CD4-positive, alpha-beta T cell treated with Interleukin-21 for 1 hour (primary cell): ENCODE measurements at places on chromosomes 1 and 21.
A peak's percentile ranks its signal among the peaks of the same experiment; 100 is the strongest.

- no peak for DNase-seq
Observed at GRCh38 chr21:33042812-33043211, 17.1 kb downstream of the OLIG2 start.

DNA sequence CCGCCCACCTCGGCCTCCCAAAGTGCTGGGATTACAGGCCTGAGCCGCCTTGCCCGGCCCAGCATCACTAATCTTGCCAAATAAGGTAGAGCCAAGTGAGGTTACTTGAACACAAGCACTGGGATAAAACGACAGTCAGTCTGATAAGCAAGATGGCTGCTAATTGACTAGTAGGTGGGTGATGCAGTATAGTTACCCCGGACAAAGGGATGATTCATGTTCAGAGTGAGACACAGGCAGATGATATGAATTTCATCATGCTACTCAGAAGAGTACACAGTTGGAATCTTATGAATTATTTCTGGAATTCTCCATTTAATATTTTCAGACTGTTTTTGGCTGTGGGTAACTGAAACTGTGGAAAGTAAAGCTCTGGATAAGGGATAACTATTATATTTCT lies 178.4 kb downstream of the USP25 start:
- DNase-seq: no peak

GRCh38 chr1:214193691-214194090 lies 87.3 kb upstream of the SMYD2 start:
- no peak for DNase-seq

DNA sequence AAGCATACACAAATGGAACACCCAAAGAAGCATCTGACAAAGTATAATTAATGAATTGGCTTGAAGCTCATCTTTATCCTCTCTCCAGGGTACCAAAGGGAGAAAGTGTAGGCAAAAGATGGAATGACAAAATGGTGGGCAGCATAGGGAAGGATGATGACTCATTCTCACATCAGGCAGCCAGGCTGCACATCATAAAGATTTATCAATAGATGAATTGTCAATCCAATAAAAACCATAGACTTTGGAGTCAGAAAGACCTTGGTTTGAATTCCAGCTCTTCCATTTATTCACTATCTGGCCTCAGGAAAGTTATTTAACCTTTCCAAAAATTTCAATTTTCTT lies 138.5 kb downstream of the TNR start:
- DNase-seq: no peak

- no peak for DNase-seq
Observed at GRCh38 chr1:20625176-20626097, 7.8 kb upstream of the PINK1 start.

- DNase-seq: no peak
Observed at GRCh38 chr1:45172005-45172404, 34.4 kb downstream of the ZSWIM5 start.

DNA sequence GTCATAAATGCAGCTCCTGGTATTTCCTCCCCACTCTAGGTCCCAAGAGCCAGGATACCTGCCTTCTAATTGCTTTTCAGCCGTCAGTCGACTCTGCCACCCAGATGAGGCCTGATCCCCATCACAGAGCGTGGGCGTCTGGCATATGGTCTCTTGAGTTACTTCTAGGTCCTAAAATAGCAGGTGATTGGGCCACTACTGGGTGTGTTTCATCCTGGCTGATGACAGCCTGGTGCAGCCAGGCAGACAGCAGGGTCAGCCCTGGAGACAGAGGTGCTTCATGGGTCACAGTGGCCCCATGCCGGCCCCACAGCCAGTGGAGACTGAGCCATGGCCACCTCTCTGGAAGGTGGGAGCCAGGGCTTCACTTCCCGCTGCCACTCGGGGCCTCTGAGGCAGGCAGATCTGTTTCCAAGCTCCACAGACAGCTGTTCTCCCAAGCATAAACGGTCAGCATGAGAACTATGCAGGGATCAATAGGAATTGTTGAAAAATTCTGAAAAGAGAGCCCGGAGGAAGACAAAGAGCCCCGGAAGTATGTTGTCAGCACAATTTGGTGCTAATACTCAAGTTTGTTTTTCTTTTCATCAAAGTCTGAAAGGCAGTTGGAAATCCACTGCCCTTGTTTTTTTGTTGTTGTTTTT lies 83.0 kb downstream of the MAN1C1 start:
- DNase-seq: no peak

DNA sequence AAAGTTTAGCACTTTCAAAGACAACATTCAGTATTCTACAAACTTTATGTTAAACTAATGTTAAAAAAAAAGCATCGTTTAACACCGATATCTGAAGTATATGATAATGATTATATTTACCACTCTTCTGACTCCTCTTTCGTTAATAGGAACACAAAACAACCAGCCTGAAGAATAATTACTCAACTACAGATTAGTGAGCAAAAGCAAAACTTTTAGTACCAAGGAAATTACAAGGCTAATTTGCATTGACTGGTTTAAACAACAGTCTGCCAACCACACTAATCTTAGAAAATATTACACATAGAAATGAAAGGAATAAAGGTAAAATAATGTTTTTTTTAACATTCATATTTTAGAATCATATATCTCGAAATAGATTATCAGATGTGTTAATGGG lies 500.7 kb downstream of the LMO4 start:
- DNase-seq: no peak

DNA sequence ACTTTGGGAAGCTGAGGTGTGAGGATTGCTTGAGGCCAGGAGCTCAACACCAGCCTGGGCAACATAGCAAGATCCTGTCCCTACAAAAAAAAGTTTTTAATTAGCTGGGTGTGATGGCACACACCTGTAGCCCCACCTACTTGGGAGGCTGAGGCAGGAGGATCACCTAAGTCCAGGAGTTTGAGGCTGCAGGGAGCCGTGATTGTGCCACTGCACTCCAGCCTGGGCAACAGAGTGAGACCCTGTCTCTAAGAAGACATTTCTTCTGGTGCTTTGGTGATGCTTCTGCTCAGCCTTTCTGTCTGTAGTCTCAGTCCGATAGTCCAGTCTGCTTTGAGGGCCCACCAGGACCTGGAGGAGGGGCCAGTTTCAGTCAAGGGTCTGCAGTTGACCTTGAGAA lies 8.3 kb downstream of the PGD start:
- DNase-seq: no peak

DNA sequence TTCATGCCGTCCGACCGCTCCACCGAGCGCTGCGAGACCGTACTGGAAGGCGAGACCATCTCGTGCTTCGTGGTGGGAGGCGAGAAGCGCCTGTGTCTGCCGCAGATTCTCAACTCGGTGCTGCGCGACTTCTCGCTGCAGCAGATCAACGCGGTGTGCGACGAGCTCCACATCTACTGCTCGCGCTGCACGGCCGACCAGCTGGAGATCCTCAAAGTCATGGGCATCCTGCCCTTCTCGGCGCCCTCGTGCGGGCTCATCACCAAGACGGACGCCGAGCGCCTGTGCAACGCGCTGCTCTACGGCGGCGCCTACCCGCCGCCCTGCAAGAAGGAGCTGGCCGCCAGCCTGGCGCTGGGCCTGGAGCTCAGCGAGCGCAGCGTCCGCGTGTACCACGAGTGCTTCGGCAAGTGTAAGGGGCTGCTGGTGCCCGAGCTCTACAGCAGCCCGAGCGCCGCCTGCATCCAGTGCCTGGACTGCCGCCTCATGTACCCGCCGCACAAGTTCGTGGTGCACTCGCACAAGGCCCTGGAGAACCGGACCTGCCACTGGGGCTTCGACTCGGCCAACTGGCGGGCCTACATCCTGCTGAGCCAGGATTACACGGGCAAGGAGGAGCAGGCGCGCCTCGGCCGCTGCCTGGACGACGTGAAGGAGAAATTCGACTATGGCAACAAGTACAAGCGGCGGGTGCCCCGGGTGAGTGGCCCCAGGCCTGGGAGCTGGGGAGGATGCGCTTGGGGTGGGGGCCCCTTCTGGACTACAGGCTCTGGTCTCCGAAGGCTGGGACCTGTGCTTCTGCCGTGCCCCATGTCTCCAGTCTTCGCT lies 1.1 kb downstream of the SKI start:
- peak; percentile 56 for DNase-seq
